Pancreas (tissue), 10 donors: ENCODE measurements at places on chromosomes 5 and 9.
A peak's percentile ranks its signal among the peaks of the same experiment; 100 is the strongest.

GRCh38 chr5:34898258-34898895 is 16.9 kb downstream of the RAD1 start:
- DNase-seq: peak; percentile 49

GRCh38 chr9:68997666-68998065 is 16.2 kb downstream of the PRKACG start:
- DNase-seq: no peak

- no peak for DNase-seq
Observed at GRCh38 chr5:71743155-71743554, 24.1 kb downstream of the CARTPT start.

DNA sequence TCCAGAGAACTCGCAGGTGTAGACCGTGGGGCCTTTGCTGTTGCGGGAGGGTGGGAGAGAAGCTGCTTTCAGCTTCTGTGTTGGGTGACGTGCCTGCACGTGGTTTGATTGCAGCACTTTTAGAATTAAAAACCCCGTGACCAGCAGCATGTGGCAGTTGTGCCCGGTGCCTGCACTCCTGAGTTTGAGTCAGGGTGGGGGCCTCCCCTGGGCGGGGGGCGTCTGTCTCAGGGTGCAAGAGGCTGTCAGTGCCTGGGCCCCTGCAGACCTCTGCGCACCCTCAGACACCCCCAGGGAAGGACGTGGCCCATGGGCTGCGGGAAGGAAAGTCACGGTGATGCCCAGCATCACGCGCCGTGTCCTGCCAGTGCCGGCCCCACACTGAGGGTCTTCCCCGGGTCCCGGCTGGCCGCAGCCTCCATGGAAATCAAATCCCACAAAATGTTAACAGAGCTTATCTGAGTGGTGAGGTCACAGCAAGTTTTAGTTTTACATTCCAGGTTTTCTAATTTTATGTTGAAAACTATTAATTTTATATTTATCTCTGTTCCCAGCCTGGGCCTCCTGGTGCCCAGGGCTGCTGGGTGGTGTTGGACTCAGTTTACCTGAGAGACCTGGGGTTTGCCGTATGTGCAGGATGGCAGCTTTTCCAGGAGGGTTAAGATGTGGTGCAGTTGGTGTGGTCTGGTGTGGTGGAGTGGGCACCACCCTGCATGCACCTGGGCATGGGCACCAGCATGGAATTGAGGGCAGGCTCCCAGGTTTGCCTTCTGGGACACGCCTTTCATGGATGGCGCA is 33.3 kb downstream of the AHRR start:
- DNase-seq: no peak

- no peak for DNase-seq
Observed at GRCh38 chr5:172133359-172134029, 54.5 kb downstream of the STK10 start.

GRCh38 chr5:34523387-34523726 is 132.8 kb upstream of the RAI14 start:
- DNase-seq: no peak

DNA sequence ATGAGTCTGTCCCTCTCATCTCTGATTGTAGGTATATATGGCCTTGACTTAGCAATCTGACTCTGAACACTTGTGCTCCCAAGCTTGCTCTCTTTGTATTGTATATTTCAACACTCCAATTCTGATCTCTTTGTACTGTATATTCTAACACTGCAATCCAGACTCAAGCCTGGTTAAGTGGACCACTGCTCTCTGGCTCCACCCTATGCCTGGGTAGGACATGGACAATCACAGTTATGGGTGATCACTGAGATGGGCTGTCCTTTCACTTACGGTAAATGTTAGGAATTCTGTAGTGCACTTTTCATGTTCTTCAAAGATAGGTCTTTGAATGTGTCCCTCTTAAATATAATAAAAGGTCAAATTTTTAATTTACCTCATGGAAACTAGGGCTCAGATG is 165.1 kb downstream of the TLR4 start:
- DNase-seq: no peak

DNA sequence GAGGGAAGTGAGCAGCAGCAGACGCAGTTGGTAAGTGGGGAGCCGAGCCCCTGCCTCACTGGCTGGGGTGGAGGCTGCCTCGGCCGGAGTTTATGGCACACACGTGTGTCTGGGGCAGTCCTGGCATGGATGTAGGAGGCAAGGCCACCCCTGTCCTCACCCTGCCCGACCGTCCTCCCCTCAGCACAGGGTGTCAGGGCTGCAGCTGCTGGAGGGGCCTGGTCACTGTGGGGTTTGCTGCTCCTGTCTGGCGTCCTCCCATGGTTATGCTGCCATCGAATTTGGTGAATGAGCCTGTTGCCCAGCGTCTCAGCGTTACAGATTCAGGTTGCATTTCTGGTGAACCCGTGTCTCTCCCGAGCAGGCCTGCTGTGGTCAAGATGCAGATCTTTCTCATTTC is 32.4 kb downstream of the CEP72 start:
- no peak for DNase-seq

DNA sequence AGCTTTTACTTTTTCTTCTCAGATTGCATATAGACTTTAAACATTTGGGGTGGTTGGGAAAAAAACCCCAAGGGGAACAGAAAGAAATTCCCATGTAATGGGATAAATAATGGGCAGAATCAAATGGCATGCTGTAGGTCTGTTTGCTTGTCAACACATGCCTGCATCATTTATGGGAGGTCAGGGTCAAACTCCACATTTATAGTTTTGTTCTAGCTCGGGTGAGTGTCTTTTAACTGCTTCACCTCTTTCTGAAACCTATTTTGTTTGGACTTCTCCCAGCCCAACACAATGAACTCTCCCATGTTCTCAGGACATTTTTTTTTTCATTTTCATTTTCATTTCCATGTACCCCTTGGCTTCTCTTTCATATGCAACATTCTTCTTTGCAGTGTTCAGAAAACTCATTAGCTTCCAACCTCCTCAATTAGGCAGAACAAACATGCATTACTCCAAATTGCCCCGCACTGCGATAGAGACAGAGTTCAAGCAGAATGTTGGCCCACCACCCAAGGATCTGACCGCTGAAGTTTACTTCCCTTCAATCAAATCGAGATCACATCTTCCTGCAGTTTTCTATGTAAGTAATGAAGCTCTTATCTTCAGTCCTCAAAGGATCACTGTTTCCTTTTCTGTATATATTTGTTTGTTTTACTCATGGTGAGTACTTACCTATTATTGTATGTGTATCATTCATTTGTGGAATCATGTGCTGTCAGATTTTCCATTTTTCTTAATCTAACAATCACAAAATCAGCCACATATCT is 354.6 kb downstream of the ZSWIM6 start:
- no peak for DNase-seq

- no peak for DNase-seq
Observed at GRCh38 chr5:99866740-99867139, 668.4 kb upstream of the FAM174A start.

DNA sequence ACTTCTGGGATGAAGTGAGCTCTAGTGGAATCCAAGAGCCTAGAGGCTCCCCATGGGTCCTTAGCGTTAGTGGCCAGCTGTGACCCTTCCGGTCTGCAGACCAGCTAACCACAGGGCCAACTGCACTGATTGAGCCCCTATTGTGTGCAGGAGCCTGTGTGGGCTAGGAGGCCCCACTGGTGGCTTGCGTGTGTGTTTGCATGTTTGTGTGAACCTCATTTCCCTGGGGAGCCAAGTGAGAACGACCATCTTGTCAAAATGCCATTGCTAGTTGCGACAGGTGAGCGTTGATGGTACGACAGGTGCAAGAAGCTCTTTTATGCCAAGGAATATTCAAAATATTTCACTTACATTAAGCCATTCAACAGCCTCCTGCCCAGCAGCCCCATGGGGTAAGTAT is 44.1 kb upstream of the ANKRD33B start:
- no peak for DNase-seq

DNA sequence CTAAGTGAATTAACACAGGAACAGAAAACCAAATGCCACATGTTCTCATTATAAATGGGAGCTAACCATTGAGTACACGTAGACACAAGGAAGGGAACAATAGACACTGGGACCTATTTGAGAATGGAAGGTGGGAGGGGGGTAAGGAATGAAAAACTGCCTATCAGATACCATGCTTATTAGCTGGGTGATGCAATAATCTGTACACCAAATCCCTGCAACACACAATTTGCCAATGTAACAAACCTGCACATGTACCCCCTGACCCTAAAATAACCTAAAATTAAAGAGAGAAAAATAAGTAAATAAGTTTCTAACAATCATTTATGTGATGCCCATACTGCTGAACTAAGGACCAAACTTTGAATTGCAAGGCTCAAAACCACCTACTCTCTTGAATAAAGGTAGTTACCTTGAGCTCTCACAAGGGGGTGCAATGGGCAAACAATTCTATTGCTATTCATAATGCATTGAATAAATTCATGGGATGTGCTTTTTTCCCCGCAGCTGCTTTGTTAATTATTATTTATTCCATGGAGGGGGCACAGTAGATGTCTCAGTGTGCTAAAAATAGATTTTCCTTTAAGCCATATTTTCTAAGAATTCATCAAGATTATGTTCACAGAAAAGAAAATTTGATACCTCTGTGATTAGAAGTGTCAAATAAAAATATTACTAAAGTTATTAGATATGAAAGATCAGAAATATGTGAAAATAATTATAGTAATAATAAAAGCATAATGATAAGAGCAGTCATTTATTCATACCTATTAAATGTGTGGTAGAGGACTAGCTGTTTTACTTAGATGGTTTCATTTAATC is 76.2 kb upstream of the PTPN3 start:
- DNase-seq: peak; percentile 23

DNA sequence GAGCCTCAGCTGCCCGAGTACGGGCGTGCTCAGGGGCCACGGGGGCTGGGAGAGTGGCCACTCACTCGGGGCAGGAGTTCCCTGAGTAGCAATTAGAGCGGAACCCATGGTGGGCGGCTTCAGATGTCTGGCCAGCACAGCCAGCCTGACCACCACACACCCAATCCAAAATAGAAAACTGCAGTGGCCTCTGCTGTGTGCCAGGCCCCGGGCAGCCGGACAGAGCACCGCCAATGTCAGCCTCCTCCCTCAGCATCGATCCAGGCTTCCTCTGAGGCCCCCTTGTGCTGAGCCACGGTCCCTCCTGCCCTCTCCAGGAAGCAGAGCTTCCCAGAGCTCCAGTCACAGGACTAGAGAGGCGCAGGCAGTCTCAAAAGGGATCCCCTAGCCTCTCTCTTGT is 2.7 kb downstream of the ADAMTS2 start:
- DNase-seq: no peak

GRCh38 chr9:117535434-117535833 is 120.6 kb upstream of the ASTN2 start:
- DNase-seq: no peak

DNA sequence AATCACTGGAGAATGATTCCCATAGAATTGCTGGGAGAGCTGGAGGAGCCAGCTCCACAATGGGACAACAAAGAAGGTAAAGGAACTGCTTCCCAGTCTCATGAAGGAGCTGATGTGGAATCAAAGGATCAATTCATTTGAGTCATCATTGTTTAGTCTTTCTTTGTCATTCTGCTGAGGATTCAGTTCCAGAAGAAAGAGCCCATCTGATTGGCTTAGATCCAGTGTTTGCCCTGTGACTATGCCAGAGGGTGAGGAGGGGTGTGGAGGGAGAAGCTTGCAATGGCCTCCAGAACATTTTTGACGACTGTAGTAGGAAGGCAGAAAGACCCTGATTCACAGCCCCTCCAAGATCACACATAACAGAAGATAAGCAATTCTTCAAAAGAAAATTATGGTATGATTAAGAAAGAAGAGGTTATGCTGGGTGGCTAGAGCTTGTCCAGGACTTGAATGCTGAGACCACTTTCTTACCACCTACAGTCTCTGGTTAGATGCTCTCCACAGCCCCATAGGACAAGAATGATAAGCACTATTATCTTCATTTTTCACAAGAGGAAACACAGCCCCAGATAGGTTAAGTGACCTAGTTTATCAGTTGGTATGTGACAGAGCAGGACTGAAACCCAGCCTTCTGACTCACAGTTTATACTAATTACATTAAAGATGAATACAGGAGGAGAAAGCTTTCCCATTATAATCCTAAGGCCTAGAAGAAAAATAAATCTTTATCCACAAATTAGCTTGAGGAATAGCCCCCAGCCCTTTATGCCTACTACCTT is 363.1 kb downstream of the PRELID2 start:
- DNase-seq: no peak

- DNase-seq: no peak
Observed at GRCh38 chr5:133736512-133736911, 124.2 kb upstream of the FSTL4 start.

DNA sequence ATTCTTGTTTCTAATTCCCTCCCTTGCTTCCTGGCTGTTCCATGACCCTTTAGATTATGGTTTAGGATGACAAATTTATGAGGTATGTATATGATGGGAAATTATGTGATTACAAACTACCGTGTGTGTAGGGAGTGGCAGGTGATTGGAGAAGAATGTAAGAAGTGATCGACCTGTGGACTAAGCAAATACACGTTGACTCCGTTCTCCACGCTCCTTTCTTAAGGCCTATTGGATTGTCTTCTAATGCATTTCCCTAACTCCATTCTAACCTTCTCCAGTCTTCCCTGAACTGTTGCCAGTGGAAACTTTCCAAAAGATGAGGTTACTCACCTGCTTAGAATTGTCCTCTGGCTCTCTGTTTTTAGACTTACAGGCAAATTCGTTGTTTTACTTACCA is 36.6 kb downstream of the MVB12B start:
- no peak for DNase-seq

GRCh38 chr9:7369384-7369821 is 430.2 kb downstream of the DMAC1 start:
- no peak for DNase-seq

DNA sequence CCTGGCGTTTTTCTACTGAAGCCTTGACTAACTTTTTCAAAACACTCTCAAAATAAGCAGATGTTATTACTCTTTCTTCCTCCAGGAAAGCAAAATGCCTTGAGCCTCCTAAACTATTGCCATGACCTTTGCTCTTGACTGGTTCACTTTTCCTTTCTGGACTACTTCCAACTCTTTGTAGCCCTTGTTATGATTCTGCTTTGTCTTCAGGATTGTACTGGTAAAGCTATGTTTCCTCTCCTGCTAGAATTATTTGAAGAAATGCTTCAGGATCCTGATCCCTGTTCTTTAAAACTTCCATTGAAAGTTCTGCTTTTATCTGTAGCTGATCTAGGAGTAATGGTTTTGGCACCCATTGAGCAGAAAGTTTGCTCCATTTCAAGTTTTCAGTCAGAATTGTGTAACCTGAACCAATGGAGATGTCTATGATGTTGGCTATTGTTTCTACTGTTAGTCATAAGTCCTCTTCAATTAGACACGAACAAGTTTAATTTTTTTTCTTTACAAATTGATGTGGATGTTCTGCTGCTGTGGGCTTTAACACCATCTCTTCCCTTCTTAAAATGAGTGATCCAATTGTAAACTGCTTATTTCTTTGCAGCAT is 1356.4 kb downstream of the EFNA5 start:
- no peak for DNase-seq

GRCh38 chr9:134333234-134333873 is 7.1 kb downstream of the RXRA start:
- peak; percentile 83 for DNase-seq
